ENCODE measurements at places on chromosomes 2 and 18. TPM values are rescaled to one million over a fixed set of nuclear protein-coding genes. Genes with fewer than 3 reads are reported as not detected.
A peak's percentile ranks its signal among the peaks of the same experiment; 100 is the strongest.

- H3K27ac ChIP-seq = no peak overlapping the region
These were observed 45.5 kb upstream of the COL5A2 start for GRCh38 chr2:189225032-189225431.

DNA sequence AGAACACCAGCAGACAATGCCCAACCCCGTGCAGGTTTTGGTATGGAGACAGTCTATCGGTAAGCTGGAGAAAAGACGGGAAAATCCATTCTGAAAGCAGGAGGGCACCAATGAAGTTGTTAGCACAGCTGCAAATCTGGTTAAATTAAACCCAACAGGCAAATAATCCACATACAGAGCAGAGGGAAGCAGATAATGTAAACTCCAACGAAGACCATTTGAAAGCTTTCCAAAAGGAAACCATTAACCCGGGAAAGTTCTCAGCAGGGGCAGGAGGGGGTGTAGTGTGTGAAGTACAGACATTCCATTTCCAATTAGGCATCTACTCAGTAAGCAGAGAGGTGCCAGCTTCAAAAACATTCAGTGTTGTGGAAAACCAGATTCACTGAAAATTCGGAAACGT lies 10.3 kb downstream of the EDAR start:
- no peak for DNase-seq
- H3K27ac ChIP-seq = peak overlapping the region; percentile 50
- no peak overlapping the region for H3K4me3 ChIP-seq
- H3K36me3 ChIP-seq = no peaks in the 10 kb centered on the region
- no peaks in the 10 kb centered on the region for H3K4me1 ChIP-seq

- DNase-seq = no peak
- H3K4me3 ChIP-seq = no peak overlapping the region
- no peaks in the 10 kb centered on the region for H3K4me1 ChIP-seq
These were observed 44.8 kb downstream of the ZAP70 start for GRCh38 chr2:97758131-97758705.

DNA sequence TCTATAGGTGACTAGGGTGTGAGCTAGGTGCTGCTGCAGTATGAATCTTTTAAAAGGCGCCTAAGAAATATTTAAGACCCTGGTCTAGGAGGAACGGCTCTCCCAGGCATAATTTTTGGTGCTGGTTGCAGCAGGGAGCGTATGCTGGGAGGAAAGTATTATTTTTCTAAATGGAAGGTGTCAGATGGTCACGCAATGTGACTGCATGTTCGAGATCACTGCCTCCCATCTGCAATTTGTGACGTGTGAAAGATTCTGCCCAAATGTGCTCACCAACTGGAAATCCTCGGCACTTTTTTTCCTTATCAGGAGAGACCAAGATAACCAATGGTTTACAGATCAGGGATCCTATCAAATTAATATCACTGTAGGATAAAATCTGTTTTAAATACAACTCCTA lies 95.6 kb upstream of the KLHL14 start:
- no peak for DNase-seq
- H3K4me3 ChIP-seq = no peak overlapping the region
- H3K27ac ChIP-seq = no peak overlapping the region
- H3K4me1 ChIP-seq = no peaks in the 10 kb centered on the region
- H3K27me3 ChIP-seq = no peaks in the 10 kb centered on the region
- no peaks in the 10 kb centered on the region for H3K36me3 ChIP-seq

DNA sequence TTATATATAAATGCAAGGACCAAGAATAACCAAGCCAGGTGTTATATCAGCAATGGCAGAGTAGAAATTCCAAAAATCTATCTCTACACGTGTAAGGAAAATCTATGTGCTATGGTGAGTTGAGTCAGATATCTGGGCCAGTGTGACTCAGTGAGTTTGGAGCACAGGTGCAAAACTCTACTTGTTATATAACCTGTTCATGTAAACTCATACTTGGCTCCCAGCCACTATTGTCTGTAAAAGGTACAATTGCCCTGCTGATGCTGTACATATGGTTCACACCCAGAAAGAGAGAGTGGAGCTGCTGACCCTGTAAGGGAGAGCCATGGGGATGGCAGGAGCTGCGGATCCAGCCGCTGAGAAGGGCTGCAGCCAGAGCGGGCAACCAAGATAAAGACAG lies 112.0 kb downstream of the TRABD2A start:
- no peak overlapping the region for H3K4me3 ChIP-seq
- peak; percentile 41 for DNase-seq

DNA sequence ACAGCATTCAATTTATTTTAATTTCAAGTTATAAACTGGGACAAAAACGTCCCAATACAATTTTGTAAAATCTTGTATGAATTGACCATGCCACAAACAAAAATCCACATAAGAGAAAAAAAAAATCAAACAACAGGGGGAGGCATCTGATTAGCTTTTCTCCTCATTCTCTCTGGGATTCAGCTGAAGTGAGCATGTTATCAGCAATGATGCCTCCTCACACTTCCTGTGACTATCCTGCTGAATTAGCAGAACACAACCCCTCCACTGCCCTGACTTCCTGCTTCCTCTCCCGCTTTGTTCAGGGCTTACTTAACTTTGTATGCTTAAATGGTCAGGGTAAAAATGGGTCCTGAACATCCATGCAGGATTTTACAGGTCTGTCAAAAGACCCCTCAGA lies 132.2 kb upstream of the ITGB6 start:
- no peak overlapping the region for H3K4me3 ChIP-seq
- H3K27ac ChIP-seq = no peak overlapping the region
- H3K27me3 ChIP-seq = no peaks in the 10 kb centered on the region
- no peak for DNase-seq
- no peaks in the 10 kb centered on the region for H3K36me3 ChIP-seq
- peaks cover 35% of the 10 kb centered on the region for H3K4me1 ChIP-seq

GRCh38 chr2:208033701-208034502 lies 8.6 kb upstream of the PLEKHM3 start:
- no peaks in the 10 kb centered on the region for H3K27me3 ChIP-seq
- H3K36me3 ChIP-seq = no peaks in the 10 kb centered on the region
- no peaks in the 10 kb centered on the region for H3K4me1 ChIP-seq
- H3K4me3 ChIP-seq = no peak overlapping the region
- H3K27ac ChIP-seq = no peak overlapping the region

- H3K27ac ChIP-seq = peak overlapping the region; percentile 58
- no peaks in the 10 kb centered on the region for H3K27me3 ChIP-seq
- H3K4me1 ChIP-seq = no peaks in the 10 kb centered on the region
- DNase-seq = no peak
These were observed 14.8 kb upstream of the PARD3B start for GRCh38 chr2:204530464-204530805.

GRCh38 chr2:96907115-96908041 lies 37.5 kb upstream of the SEMA4C start:
- no peaks in the 10 kb centered on the region for H3K27me3 ChIP-seq
- no peak overlapping the region for H3K4me3 ChIP-seq
- H3K27ac ChIP-seq = peak overlapping the region; percentile 85
- H3K36me3 ChIP-seq = no peaks in the 10 kb centered on the region
- peak; percentile 63 for DNase-seq
- H3K4me1 ChIP-seq = peaks cover 28% of the 10 kb centered on the region

The LIMS1 gene
- 41.0 TPM for total RNA-seq

The CXCR1 gene
- total RNA-seq = not detected

The CFC1 gene
- 1.1 TPM for total RNA-seq

The RMND5A gene
- total RNA-seq = 75.3 TPM

The TCF23 gene
- total RNA-seq = not detected

All from transverse colon (tissue), 4 donors.